ENCODE measurements at places on chromosomes 13 and 19.

- DNase-seq, result no peak
Observed at GRCh38 chr13:91693466-91693865, 295.0 kb downstream of the GPC5 start.

DNA sequence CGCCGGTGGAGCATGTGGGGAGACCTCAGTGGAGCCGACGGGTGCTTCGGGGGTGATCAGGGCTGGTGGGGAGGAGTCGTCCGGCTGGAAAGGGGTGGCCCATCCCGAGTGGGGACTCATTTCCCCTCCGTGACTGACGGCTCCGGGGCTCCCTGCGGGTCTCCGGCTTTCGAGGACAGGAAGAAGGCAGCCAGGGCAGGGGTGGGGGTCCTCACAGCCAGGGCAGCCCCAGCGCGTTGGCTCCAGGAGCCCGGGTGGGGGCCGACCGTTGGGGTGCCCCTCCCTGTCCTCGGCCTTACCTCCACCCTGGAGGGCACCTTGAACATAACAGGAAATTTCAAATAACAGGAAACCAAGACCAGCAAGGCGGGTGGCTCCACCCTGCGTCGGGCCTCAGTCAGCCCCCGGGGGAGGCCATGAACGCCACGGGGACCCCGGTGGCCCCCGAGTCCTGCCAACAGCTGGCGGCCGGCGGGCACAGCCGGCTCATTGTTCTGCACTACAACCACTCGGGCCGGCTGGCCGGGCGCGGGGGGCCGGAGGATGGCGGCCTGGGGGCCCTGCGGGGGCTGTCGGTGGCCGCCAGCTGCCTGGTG, at the start of gene S1PR4:
Gene S1PR4 (plus strand): TSS at position 393 of the 596 bp plus-strand sequence. CDS start 24 bp downstream, at position 417.
- peak; percentile 35 for DNase-seq

DNA sequence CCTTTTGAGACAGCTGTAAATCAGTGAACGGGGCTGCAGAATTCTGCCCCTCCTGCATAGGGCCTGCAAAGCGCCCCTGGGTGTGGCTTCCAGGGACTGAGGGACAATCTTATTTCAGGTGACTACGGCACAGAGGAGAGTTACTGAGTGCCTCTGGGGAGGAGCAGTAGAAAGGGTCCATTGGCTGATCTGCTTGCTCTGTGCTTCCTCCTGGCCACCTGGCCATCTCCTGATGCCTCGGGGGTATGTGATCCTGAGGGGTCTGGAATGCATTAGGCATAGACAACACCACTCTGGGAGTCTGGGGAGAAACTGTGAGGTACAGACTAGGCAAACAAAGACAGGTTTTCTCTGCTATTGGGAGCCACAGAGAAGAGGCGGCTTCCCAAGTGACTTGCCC, 2.8 kb downstream of the KCTD15 start:
- no peak for DNase-seq

GRCh38 chr19:49574206-49574755, 6.1 kb downstream of the NOSIP start:
- DNase-seq, result no peak

DNA sequence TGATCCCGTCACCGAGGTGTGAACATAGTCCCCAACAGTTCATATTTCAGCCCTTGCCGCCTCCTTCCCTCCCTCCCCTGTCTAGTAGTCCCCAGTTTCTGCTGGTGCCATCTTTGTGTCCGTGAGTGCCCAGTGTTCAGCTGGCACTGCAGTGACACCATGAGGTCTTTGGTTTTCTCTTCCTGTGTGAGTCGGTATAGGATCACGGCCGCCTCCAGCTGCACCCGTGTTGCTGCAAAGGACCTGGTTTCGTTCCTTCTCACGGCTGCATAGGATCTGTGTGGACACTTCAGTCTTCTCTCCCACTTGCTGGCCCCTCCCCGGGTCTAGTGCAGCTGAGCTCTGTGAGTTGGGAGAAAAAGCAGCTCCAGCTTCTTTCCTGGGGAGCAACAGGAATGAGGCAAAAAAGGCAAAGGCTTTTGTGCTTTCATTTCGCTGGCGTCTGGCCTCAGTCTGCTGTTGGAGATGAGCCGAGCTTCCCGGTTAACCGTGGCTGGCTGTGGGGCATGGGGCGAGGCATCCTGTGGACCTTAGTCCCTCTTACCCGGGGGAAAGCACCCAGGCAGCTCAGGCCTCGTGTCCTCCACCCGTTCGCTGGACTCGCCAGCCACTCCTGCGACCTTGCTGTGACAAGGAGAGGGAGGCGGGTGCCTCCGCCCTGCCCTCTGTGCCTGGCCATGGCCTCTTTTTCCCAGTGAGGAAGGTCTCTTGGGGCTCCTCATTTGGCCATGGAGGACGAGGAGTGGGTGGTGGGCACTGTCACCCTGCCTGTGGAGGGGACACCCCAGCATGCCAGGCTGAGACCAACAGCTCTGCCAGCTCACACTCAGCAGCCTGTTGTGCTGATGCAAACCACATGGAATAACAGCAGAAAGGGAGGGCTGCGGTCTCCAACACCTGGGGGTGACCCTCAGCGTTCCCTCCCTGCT, 196.5 kb downstream of the TEX29 start:
- DNase-seq, result no peak

DNA sequence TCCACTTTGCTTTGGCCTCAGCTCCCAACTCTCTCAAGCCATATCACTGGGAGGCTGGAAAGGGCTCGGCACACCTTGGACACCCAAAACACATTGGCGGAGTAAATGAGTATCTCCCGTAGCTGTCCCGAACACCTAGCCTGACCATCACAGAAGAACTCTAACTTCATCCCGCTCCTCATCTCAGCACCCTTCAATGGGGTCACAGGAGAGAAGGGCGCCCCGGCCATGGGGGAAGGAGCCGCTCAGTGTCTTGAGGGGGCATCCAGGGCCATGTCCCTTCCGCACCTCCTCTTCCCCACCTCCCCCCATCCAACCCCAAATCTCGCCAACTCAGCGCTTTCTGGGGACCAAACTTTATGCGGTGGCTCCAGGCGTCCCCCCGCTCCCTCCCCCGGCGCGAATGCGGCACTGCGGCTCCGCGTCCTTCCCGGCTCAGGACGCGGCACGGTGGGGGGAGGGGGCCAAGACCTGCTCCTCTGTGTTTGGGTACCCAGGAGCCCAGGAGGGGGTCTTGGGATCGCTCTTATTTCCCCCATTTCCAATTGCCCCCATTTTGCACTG, 3.0 kb downstream of the KCNC3 start:
- DNase-seq, result no peak

DNA sequence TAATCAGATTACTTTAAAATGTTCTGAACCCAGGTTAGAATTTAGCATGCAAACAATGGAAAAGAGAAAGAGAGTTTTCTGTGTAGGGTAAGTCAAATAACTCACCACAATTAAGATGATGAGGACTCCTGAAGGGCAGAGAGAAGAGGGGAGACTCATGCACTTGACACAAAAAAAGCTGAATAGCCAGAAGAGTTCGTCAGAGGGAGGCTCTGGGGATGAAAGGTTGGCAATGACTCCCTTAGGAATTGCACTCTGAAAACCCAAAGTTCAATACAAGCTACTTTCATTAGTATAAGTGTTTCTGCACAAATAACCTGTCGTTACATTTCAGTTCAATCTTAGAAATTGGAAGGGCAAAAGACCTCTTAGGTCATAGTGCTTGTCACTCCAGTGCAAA, 434.4 kb upstream of the PCDH9 start:
- no peak for DNase-seq

- no peak for DNase-seq
Observed at GRCh38 chr19:9835507-9835949, 410 bp downstream of the PIN1 start.

DNA sequence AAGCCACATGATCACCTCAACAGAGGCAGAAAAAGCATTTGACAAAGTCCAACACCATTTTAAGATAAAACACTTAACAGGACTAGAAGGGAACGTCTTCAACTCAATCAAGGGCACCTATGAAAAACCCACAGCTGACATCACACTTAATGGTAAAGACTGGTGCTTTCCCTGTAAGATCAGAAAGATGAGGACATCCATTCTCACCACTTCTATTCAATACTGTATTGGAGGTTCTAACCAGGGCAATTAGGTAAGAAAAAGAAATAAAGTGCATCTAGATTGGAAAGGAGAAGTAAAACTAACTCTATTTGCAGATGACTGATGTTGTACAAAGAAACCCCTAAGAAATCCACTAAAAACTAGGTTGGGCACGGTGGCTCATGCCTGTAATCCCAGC, 11.2 kb upstream of the AKAP8 start:
- no peak for DNase-seq

DNA sequence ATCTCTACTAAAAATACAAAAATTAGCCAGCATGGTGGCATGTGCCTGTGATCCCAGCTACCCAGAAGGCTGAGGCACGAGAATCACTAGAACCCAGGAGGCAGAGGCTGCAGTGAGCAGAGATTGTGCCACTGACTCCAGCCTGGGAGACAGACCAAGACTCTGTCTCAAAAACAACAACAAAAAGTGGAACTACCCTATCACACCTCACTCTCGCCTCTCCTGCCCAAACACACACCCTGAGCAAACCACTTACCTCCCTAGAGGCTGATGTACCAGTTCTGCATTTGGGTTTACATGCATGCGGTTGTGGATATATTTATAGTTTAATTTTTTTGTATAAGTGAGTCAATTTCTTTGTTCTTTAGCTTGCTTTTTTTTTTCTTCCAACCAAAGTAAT, 7.7 kb upstream of the PTOV1 start:
- no peak for DNase-seq

DNA sequence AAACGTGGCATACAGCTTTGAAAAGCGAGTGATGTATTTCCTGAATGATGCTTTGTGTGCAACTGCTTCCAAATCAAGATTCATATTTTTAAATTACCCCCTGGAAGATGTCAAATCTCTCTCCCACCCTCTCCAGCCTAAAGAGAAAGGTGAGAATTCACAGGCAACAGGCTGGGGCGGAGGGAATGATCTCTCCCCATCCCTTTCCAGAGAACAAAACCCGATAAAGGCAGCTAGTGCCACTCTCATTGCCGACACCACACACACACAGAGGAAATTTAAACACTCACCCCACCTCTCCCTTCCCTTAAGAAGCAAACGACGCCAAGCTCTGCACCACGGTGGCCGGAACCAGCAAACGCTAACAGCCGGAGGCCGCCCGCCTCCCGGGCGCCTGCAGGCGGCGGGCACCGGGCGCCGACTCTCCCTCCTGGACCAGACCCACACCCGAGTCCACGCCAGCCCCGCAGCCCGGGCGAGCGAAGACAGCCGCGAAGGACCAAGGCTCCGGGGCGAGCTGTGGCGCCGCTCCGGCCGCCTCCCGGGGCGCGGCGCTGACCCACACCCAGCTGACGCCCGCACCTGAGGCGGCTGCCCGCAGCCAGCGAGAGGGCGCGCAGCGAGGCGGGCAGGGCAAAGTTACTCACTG, 477 bp downstream of the LNX2 start:
- peak; percentile 18 for DNase-seq

DNA sequence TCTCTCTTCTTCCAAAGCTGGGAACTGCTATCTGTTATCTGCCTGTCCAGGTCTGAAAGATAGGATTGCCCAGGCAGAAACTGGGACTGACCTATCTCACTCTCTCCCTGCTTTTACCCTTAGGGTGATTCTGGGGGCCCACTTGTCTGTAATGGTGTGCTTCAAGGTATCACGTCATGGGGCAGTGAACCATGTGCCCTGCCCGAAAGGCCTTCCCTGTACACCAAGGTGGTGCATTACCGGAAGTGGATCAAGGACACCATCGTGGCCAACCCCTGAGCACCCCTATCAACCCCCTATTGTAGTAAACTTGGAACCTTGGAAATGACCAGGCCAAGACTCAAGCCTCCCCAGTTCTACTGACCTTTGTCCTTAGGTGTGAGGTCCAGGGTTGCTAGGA, 5.1 kb downstream of the KLK3 start:
- DNase-seq, result no peak

DNA sequence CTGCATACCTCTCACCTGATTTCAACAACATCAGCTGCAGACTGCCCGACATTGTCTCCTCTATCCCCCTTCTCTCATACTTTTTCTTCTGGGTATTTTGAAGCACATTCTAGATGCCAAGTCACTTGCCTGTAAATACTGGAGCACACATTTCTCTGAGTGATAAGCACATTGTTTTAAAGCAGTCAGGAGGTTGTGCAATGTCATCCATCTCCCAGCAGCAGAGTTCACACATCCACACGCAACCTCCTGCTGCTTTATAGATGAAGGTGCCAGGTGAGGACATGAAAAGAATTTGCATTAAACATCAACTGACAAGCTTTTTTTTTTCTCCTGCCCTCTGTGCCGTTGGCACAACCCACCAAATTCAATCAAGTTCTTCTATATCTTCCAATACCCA, 5.5 kb downstream of the UPK1A start:
- no peak for DNase-seq

- no peak for DNase-seq
Observed at GRCh38 chr19:42021185-42021584, 27.2 kb upstream of the ATP1A3 start.

- DNase-seq, result peak; percentile 57
Observed at GRCh38 chr19:19540715-19541515, 2.9 kb downstream of the CILP2 start.

DNA sequence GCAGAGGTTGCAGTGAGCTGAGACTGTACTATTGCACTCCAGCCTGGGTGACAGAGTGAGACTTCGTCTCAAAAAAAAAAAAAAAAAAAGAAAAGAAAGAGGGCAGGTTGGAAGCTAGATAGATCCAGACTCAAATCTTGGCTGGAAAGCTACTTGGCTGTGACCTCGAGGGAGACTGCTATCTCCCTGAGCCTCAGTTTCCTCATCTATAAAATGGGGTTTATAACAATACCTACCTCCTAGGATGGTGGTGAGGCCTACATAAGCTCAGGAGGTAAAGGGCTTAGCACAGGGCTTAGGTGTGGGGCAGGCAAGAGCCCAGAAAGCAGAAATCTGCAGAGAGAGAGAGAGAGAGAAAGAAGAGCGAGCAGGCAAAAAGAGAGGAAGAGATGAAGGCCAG, 24.2 kb upstream of the DACT3 start:
- no peak for DNase-seq

GRCh38 chr19:48623556-48624066, 4.3 kb downstream of the SPHK2 start:
- no peak for DNase-seq

DNA sequence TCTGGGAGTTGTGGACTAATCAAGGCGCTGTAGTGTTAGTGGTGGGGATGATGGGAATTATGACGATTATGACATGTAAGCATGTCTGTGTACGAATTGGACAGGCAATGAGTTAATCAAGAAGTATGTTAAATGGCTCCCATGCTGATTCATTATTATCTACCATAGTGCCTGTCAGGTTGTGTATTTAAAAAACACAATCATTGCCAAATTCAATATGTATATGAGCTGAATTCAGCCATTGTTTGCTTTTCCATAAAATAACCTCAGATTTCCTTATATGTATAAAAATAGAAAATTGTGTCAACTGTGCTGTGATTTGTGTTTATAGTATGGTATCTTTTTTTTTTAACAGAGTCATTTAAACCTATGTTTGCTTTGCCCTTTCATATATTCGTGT, 37.1 kb downstream of the PCCA start:
- DNase-seq, result no peak

DNA sequence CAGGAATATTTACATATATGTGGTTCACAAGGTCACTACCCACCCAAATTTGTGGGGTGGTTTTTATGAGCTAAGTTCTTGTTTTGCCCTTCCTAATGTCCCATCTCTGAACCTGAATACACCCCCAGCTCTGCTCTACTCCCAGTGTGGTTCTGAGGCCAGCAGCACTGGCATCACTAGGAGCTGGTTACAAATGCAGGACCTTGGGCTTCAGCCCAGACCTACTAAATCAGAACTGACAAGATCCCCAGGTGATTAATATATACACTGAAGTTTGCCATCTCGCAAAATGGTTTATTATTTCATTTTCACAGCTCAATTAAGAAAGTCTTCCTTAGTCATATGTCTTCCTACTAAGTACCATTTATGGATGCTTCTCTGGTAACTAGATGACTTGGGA, 67.9 kb downstream of the FOXO1 start:
- DNase-seq, result no peak

All from stimulated activated CD8-positive, alpha-beta memory T cell treated with anti-CD3 and anti-CD28 coated beads, Interleukin-2, amount 100 ng/mL, for 1 hour (primary cell).